ENCODE measurements at places on chromosomes 1 and 21.

DNA sequence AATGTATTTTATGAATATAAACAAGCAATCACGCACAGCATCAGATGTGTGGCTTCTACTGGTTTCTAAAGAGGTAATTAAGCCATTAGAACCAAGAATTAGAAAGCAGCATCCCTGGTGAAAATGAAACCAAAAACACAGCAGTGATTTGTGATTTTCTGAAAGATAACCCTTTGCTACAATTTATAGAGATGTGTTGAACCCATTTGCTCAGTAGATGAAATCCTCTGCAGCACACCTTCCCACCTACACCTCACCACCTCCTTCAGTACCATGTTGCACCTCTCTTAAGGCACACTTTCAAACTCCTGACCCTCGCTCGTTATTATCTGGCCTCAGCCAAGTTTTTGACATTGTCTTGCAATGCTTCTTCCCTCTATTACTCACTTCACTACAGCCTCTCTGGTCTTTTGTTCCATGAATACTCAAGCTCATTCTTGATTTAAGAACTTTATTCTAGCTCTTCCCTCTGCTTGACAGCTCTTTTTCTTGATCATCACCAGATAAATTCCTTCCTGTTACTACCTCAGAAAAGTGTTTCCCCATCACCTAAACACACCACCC, 38.6 kb downstream of the NSL1 start:
- DNase-seq, result no peak

GRCh38 chr1:184708084-184708676, 46.5 kb downstream of the EDEM3 start:
- no peak for DNase-seq

- no peak for DNase-seq
Measured at GRCh38 chr1:109131800-109132199, 17.9 kb downstream of the ELAPOR1 start.

DNA sequence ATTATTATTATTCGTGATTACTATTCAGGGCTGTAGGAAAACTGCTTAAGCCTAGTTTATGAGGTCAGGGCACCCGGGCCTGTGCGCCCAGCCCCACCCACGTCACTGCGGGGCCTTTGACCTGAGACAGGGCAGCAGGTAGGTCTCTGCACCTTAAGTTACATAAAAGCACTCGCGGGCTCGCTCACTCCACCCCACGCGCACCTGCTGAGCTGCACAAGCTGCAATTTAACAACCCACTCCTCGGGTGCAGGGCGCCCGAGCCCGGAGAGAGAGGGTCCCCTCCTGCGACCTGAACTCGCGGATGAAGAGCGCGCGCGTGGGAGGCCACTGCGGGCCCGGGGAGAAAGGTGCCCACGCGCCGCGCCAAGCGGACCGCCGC, 477 bp downstream of the ICMT start:
- no peak for DNase-seq

DNA sequence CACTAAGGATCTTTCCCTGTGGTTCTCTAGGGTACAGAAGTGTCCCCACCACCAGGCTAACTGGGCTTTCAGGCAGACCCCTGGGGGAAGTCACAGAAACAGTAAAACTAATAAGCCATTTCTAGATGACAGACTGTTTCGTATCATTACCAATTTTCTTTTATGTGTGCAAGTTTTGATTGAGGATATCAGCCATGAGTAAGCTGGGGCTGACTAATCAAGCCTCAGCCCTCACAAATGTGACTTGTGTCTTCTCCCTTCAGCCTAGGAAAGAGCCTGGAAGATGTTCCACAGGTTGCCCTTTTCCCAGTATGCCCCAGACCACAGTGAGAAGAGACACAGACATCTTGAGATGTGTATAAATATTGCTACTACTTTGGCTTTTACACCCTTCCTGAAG, 10.5 kb downstream of the PTGFRN start:
- DNase-seq, result no peak

- DNase-seq, result peak; percentile 74
Measured at GRCh38 chr1:230868736-230869385, 540 bp upstream of the C1orf198 start.

- DNase-seq, result no peak
Measured at GRCh38 chr1:36739703-36740289, 257.1 kb upstream of the CSF3R start.

GRCh38 chr1:174663358-174663757, 215.6 kb downstream of the GPR52 start:
- DNase-seq, result no peak

DNA sequence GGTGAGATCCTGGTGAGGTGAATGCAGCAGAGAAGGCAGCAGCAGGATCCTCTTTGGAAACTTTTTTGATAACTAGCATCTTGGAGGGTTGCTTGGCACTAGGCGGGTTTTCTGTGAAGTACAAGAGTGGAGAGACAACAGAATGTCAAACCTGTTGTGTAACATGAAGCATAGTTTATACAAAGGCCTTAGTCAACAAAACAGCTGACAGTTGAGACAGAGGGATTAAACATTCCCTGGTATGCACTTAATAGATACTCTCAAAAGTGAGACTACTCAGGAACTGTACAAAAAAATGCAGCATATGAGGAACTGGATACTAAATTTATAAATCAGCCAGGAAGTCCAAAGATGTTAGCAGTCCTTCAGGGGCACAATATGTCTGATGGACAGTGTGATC, 16.4 kb upstream of the CCDC17 start:
- no peak for DNase-seq

- no peak for DNase-seq
Measured at GRCh38 chr1:110684491-110684890, 9.8 kb upstream of the KCNA3 start.

DNA sequence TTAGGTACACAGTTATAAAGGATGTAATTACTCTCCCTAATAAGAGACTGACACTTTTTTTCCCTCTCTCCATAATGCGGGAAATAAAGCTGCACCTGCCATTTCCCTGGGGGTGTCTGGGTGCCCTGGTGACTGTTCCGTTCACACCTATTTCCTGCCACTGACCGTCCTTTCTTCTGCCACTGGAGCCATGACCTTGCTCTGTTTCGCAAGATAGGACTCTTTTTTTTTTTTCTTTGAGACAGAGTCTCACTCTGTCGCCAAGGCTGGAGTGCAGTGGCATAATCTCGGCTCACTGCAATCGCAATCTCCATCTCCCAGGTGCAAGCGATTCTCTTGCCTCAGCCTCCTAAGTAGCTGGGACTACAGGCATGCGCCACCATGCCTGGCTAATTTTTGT, 66.1 kb upstream of the SERBP1 start:
- no peak for DNase-seq

DNA sequence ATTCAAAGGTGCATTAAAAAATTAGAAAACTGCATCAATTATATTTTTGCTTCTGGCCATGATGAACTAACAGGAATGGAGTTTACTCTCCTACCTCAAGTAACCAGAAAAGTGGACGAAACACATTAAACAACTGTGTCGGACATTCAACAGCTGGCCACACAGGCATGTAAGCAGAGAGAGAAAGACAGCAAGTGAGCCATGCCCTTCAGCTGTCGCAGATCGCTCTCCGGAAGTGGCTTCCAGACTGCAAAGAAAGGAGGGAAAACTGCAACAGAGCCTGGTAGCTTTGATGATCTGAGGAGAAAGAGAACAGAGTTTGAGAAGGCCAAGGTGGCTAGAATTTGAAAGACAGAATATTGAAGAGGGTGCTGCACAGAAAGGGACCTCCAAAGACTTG, 557.2 kb downstream of the MATN1 start:
- DNase-seq, result no peak
